ENCODE measurements at places on chromosomes 5 and 9.
A peak's percentile ranks its signal among the peaks of the same experiment; 100 is the strongest.

GRCh38 chr9:114899461-114899860 lies 30.9 kb downstream of the TNFSF8 start:
- DNase-seq: no peak

DNA sequence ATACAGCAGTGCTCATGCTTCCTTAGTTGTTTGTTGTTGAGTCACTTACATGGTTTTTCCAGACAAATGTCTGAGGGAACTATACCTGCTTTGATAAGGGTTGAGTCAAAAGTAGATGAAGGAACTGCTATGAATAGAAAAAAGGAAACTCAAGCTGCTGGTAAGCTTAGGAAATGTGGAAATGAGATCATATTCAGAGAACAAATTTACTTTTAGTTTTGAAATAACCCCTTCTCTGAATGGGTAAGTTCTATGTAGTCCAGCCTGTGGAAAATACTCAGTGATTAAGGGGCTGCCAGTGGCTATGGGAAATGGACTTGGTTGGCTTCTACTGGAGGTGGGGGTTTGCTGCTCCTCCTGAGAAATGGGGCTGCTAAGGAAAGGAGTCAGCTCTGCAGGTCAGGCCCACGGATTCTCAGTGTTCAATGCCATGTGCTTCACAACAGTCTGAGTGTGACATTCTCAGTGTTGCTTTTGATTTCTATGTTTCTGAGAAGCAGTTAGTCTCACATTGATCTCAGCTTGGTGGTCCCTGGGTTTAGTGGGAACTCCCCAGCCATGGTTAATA lies 47.7 kb upstream of the GLRX start:
- peak; percentile 52 for DNase-seq

DNA sequence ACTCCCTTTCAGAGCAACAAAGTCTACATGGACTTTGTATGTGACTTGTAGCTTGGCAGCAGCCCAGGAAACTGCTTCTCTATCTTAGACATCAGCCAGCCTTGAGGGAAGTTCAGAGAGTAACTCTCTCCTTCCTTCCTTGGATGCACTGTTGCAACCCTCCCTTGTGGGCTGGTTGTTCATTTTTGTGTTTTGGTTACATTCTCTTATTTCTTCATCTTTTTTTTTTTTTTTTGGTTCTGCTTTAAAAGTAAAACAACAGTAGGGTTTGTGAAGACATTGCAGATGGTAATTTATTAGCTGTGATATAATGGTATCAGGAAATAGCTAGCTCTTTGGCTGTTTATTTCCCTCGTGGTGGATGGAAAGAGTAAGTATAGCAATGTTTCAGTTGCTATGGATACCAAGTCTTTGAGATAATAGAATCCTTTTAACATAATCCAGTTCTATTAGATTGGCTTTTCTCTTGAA lies 97.9 kb upstream of the MAMDC2 start:
- no peak for DNase-seq

DNA sequence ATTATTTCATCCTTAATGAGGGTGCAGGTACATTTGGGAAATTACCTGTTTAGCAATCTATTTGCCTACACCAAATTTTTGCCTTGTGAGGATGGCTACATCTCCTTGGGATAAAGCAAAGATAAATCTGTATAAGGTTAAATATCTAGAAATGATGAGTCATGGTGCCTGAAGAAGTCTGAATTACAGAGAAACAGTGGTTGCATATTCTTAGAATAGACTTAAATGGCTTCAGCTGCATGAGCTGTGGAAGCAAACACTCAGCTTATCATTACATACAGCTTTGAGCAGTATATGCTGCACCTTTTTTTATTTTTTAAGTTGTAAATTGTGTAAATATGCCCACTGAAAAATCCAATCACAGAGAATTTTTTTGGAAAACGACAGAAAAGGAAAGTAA lies 153.5 kb downstream of the RAPGEF6 start:
- no peak for DNase-seq

- no peak for DNase-seq
Measured at GRCh38 chr9:82790875-82791274, 272.1 kb downstream of the RASEF start.

- DNase-seq: no peak
Measured at GRCh38 chr5:64518793-64519192, 13.0 kb downstream of the RGS7BP start.

DNA sequence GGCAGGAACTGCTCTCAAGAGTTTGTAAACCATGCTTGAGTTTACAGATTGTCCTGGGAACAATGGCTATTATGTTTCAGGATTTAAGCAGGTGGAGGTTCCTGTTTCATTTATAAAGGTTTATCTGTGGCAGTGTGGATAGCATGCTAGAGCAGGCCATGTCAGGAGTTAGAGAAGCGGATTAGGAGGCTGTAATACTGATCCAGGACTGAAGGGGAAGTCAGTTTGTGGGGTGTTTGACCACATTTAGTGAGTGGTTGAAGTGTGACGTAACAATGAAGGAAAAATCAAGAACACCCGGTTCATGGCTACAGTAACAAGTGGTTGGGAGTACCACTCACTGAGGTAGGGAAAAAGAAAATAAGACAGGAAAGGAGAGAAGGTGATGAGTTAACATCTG lies 299.0 kb downstream of the TLR4 start:
- DNase-seq: no peak

GRCh38 chr9:100190339-100190738 lies 91.3 kb downstream of the INVS start:
- no peak for DNase-seq

DNA sequence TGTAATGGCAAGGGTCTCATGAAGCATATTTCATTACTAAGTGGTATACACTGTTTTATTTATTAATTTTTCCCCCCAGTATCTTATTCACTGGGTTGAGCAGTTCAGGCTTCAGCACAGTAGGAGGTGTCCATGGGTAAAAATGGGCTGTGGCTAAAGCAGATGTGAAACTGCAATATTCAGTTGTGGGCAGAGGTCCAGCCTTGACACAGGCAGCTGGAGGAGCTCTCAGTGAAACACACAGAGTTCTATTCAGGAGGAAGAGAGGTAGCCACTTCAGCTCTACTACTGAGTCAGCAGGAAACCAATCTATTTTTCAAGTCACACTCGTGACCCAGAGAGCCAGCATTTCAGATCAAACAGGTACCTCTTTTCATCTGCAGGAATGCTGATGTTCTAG lies 418.3 kb downstream of the CDH10 start:
- no peak for DNase-seq

- no peak for DNase-seq
Measured at GRCh38 chr9:117093891-117094844, 320.7 kb downstream of the ASTN2 start.

- no peak for DNase-seq
Measured at GRCh38 chr9:108751369-108751768, 104.4 kb downstream of the ACTL7B start.

- DNase-seq: no peak
Measured at GRCh38 chr5:102511666-102512065, 12.9 kb upstream of the SLCO6A1 start.

Data from activated T-cell treated with anti-CD3 and anti-CD28 coated beads for 24 hours (primary cell).